Transverse colon (tissue), 4 donors: ENCODE measurements at places on chromosomes 2 and 18. TPM values are rescaled to one million over a fixed set of nuclear protein-coding genes. Genes with fewer than 3 reads are reported as not detected.

SUMO1 gene
- total RNA-seq: 67.9 TPM

PIGN gene
- total RNA-seq: 46.8 TPM

SLC14A1 gene
- total RNA-seq: 0.95 TPM

LIPG gene
- 11.5 TPM for total RNA-seq

ZEB2 gene
- 40.0 TPM for total RNA-seq

NTSR2 gene
- not detected for total RNA-seq

C2orf72 gene
- 15.9 TPM for total RNA-seq

DNA sequence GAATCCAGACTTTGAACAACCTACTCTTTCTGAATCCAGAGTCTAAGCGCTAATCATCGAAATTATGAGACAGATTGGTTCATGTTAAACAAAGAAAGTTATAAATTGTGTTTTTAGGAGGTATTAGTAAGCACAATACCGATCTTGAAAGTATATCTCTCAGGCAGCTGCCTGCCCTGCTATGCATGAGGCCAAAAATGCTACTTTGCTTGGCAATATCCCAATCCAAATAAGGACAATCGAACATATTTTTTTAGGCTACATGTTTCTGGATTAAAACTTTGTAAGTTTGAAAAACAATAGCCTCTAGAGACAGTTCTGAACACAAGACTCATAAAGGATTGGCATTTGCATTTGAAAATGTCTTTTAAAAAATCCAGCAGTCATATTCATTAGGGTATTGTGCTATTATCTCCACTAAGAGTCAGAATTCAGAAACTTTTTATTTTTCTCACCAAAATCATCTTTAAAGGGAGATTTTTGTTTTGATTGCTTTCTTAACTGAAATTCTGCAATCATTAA, 167.1 kb downstream of the PDE1A start:
- H3K36me3 ChIP-seq: no peaks in the 10 kb centered on the region
- no peak overlapping the region for H3K4me3 ChIP-seq
- no peaks in the 10 kb centered on the region for H3K27me3 ChIP-seq
- H3K4me1 ChIP-seq: no peaks in the 10 kb centered on the region
- no peak for DNase-seq

GRCh38 chr2:127739800-127740199, 38.5 kb downstream of the SFT2D3 start:
- H3K27ac ChIP-seq: no peak overlapping the region
- no peak overlapping the region for H3K4me3 ChIP-seq
- H3K27me3 ChIP-seq: no peaks in the 10 kb centered on the region
- no peak for DNase-seq
- H3K36me3 ChIP-seq: no peaks in the 10 kb centered on the region

DNA sequence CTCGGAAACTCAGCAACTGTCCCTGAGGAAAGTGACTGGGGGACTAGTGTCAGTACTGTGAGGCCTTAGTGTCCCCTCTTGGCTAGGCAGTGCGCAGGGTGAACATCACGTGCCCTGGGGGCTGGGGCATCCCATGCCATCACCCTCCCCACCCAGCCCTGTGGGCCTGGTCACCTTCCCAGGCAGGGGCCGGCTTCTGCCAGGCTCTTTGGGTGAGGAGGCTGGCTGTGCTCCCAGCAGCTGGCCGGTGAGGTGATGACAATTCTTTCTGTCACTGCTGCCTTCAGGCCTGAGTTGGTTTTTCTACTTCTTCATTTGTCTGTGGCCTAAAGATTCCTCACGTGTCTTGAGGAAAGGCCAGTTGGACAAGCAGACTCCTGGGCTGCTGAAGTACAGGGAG, 180.8 kb downstream of the KLHL29 start:
- H3K27me3 ChIP-seq: no peaks in the 10 kb centered on the region
- no peak overlapping the region for H3K4me3 ChIP-seq
- peak overlapping the region; percentile 77 for H3K27ac ChIP-seq
- no peaks in the 10 kb centered on the region for H3K36me3 ChIP-seq
- DNase-seq: no peak

GRCh38 chr2:121649596-121650314, 493 bp upstream of the CLASP1 start:
- peak; percentile 97 for DNase-seq
- H3K27ac ChIP-seq: peak overlapping the region; percentile 98
- H3K36me3 ChIP-seq: no peaks in the 10 kb centered on the region
- peaks cover 24% of the 10 kb centered on the region for H3K4me1 ChIP-seq
- no peaks in the 10 kb centered on the region for H3K27me3 ChIP-seq

DNA sequence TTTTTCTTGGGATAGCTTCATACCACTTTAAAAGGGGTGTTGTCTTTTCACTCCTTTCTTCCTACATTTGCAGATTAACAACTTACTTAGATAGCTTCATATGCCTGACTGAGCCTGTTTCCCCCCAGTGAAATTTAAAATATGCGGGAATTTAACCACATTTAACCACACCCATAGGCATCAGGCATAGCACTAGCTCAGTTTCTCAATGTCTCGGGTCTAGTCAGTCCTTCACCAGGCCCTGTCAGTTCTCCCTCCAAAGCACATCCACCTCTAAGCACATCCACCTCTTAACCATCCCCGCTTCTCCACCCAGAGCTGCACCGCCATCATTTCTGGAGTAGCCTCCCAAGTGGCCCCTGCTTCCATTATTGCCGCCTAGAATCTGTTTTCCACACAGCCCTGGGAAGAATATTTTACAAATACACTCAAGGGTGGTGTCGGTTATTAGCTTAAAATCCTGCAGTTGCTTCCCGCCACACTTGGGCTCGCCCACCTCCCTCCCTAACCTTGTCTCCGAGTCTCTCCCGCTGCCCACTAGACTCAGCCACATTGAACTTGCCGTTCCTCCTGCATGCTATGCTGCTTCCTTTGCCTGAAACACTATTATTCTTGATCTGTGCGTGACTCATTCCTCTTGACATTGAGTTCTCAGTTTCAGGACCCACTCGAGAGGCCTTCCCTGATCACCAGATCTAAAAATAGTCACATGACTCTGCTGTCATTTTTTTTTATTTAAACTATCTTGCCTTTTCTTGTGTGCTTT, 68.3 kb downstream of the SPTBN1 start:
- peak overlapping the region; percentile 21 for H3K27ac ChIP-seq
- H3K36me3 ChIP-seq: no peaks in the 10 kb centered on the region
- H3K4me1 ChIP-seq: no peaks in the 10 kb centered on the region

GRCh38 chr2:197599285-197599965, 76.0 kb downstream of the RFTN2 start:
- DNase-seq: no peak
- H3K36me3 ChIP-seq: no peaks in the 10 kb centered on the region
- H3K27me3 ChIP-seq: no peaks in the 10 kb centered on the region
- no peaks in the 10 kb centered on the region for H3K4me1 ChIP-seq
- no peak overlapping the region for H3K4me3 ChIP-seq
- H3K27ac ChIP-seq: no peak overlapping the region

GRCh38 chr2:237486334-237486818, 675 bp upstream of the MLPH start:
- peak overlapping the region; percentile 80 for H3K27ac ChIP-seq
- H3K36me3 ChIP-seq: no peaks in the 10 kb centered on the region
- H3K4me1 ChIP-seq: peaks cover 8% of the 10 kb centered on the region
- peaks cover 30% of the 10 kb centered on the region for H3K27me3 ChIP-seq
- DNase-seq: no peak

DNA sequence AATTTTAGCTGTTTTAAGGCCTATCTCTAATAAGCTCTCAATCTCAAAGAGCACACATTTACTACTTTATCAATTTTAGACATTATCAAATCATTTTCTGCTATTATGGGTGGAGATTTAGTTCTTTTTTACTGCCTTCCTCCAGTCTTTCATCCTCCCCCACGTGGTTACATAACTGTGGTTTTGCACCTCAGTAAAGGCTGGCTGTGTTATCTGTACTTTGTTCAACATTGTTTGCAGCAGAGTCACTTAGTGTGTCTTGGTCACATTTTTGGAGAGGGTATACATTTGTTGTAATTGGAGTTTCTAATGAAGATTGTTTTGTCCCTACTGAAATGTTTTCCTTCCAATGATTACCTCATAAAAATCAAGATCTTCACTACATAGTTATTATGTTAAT, 549.6 kb upstream of the CELF4 start:
- DNase-seq: no peak
- no peak overlapping the region for H3K27ac ChIP-seq
- no peaks in the 10 kb centered on the region for H3K4me1 ChIP-seq
- H3K27me3 ChIP-seq: no peaks in the 10 kb centered on the region
- no peak overlapping the region for H3K4me3 ChIP-seq

DNA sequence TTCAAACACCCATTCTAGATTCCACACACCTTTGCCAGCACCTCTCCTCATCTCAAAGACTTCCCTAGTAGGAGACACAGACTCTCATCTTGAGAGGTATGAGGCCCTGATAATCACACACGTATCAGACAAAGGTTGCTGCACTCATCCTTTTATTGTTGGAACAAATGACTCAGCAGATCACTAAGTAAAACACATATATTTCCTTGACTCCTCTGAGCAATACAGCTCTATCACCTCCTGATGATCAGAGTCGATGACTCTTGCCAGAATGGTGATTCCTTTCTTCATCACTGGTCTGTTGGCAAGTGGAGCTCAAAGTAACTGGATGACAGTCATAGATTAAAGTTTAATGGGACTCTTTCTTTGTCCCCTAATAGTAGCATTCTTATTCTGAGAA, 1049.2 kb upstream of the ZEB2 start:
- H3K4me1 ChIP-seq: no peaks in the 10 kb centered on the region
- DNase-seq: no peak
- no peak overlapping the region for H3K27ac ChIP-seq
- H3K27me3 ChIP-seq: no peaks in the 10 kb centered on the region
- H3K4me3 ChIP-seq: no peak overlapping the region
- H3K36me3 ChIP-seq: no peaks in the 10 kb centered on the region

GRCh38 chr2:439077-439476, 151.2 kb upstream of the ALKAL2 start:
- no peak overlapping the region for H3K27ac ChIP-seq
- no peak for DNase-seq
- H3K4me3 ChIP-seq: no peak overlapping the region
- H3K36me3 ChIP-seq: no peaks in the 10 kb centered on the region

GRCh38 chr18:39524370-39524769, 1958.8 kb upstream of the CELF4 start:
- H3K27ac ChIP-seq: no peak overlapping the region
- H3K4me1 ChIP-seq: no peaks in the 10 kb centered on the region
- H3K36me3 ChIP-seq: no peaks in the 10 kb centered on the region
- no peak for DNase-seq
- no peak overlapping the region for H3K4me3 ChIP-seq

DNA sequence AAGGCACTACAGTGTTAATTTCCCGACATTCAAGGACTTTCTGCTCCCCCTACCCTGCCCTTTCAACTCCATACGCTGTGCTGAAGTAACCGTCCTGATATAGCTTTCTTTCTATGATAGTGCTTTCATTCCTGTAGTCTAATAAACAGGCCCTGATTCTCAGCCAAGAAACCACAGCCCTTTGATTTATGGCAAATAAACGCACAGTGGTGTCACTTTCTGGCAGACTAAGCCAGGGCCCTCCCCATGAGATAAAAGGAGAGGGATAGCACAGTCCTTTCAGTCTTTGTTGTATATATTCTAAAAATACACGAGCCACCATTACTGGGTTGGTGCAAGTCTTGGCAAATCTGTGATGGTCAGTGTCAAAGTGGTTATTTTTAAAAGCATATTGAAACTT, 291.2 kb downstream of the ALPK2 start:
- H3K27ac ChIP-seq: peak overlapping the region; percentile 9
- no peaks in the 10 kb centered on the region for H3K27me3 ChIP-seq
- H3K36me3 ChIP-seq: peaks cover 13% of the 10 kb centered on the region
- DNase-seq: no peak
- H3K4me1 ChIP-seq: peaks cover 4% of the 10 kb centered on the region
